ENCODE measurements at places on chromosomes 1 and 21. TPM values are rescaled to one million over a fixed set of nuclear protein-coding genes. Genes with fewer than 3 reads are reported as not detected.
A peak's percentile ranks its signal among the peaks of the same experiment; 100 is the strongest.

RIPPLY3 gene
- 0.08 TPM for total RNA-seq

EXTL1 gene
- under 0.01 TPM for total RNA-seq

NR5A2 gene
- 37.5 TPM for total RNA-seq

GRCh38 chr1:5992814-5993555, 760 bp upstream of the NPHP4 start:
- peak overlapping the region; percentile 56 for H3K4me3 ChIP-seq
- no peaks in the 10 kb centered on the region for H3K36me3 ChIP-seq
- H3K27me3 ChIP-seq: no peaks in the 10 kb centered on the region
- H3K27ac ChIP-seq: peak overlapping the region; percentile 31
- H3K4me1 ChIP-seq: peaks cover 2% of the 10 kb centered on the region

DNA sequence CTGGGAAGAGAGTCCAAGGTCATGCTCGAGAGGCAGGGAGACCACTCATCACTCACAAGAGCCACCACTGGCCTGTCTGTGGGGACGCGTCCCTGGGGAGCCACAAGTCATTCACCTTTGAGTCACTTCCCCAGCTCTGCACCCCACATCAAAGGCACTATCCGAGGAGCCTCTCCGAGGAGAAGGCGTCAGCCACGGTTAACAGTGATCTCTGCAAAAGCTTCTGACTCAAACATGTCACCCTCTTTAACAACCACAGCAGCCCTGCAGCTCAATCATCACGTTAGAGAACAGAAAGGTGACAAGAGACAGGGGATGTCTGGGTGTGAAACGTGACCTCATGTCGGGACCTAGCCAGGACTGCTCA, 9.0 kb downstream of the LRRC47 start:
- no peaks in the 10 kb centered on the region for H3K27me3 ChIP-seq
- H3K4me3 ChIP-seq: no peak overlapping the region
- H3K4me1 ChIP-seq: peaks cover 10% of the 10 kb centered on the region

DNA sequence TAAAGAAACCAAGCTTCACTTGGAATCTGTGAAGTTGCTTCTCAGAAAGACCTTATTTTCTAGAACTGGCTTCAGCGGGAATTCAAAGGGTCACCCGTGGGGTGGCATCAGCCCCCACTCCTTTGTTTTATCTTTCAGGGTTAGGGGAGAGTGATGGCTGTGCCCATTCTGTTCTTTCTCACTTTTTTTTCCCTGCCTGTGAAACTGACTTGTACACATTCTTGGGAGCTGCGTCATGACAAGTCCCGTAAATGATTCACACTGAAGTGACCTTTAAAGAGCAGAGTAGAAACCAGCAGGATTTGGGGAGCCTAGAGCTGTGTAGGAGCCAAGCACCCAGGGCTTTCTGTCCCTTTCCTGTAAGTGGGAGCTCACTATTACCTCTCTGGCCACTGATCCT, 43.8 kb downstream of the SLC44A3 start:
- no peak overlapping the region for H3K4me3 ChIP-seq
- DNase-seq: no peak
- no peaks in the 10 kb centered on the region for H3K36me3 ChIP-seq
- peak overlapping the region; percentile 75 for H3K27ac ChIP-seq

DNA sequence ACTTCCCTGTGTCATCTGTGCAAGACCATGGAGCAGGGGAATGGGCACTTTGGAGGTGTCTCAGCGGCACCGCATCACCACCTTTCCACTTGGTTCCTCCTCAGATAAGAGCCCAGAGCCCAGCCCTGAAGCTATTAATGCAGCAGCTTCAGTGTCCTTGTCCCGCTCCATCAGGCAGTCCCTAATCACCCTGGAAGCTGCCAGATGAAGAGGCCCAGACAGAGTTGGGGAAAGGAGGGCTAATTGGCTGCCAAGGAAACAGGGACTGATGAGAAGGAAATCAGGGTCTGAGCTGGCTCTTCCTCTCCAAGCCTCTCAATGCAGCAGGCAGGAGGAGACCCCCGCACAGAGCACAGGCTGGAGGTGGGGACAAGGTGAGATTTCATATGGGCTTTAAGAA, 83.1 kb upstream of the KLHDC7A start:
- H3K4me1 ChIP-seq: no peaks in the 10 kb centered on the region
- DNase-seq: no peak
- H3K36me3 ChIP-seq: no peaks in the 10 kb centered on the region
- H3K27me3 ChIP-seq: no peaks in the 10 kb centered on the region
- H3K27ac ChIP-seq: no peak overlapping the region

- H3K27me3 ChIP-seq: no peaks in the 10 kb centered on the region
- DNase-seq: no peak
- H3K27ac ChIP-seq: no peak overlapping the region
- H3K36me3 ChIP-seq: no peaks in the 10 kb centered on the region
- H3K4me1 ChIP-seq: no peaks in the 10 kb centered on the region
Measured at GRCh38 chr1:183368213-183369108, 49.7 kb downstream of the NMNAT2 start.

DNA sequence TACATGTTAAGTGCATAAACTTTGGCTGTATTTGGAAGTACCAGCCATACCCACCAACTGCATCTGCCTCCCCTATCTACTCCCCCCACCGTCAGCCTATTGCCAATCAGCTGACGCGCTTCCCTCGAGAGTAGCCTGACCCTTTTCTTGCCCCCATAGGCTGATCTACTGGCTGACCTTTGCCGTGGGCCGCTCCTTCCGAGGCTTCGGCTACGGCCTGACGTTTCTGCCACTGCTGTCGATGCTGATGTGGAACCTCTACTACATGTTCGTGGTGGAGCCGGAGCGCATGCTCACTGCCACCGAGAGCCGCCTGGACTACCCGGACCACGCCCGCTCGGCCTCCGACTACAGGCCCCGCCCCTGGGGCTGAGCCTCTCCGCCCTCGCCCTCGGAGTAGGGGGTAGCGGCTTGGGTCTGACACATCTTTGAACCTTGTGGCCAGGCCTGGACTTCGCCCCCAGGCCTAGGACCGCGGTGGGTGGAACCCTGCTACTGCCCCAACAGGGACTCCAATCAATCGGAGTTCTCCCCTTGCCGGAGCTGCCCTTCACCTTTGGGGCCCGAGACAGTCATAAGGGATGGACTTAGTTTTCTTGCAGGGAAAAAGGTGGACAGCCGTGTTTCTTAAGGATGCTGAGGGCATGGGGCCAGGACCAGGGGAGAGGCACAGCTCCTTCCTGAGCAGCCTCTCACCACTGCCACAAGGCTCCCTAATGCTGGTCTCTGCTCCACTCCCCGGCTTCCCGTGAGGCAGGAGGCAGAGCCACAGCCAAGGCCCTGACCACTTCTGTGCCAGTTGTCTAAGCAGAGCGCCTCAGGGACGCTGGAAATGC, 4.0 kb downstream of the GLMP start:
- peak overlapping the region; percentile 52 for H3K4me3 ChIP-seq
- no peaks in the 10 kb centered on the region for H3K27me3 ChIP-seq
- H3K36me3 ChIP-seq: peaks cover 3% of the 10 kb centered on the region

DNA sequence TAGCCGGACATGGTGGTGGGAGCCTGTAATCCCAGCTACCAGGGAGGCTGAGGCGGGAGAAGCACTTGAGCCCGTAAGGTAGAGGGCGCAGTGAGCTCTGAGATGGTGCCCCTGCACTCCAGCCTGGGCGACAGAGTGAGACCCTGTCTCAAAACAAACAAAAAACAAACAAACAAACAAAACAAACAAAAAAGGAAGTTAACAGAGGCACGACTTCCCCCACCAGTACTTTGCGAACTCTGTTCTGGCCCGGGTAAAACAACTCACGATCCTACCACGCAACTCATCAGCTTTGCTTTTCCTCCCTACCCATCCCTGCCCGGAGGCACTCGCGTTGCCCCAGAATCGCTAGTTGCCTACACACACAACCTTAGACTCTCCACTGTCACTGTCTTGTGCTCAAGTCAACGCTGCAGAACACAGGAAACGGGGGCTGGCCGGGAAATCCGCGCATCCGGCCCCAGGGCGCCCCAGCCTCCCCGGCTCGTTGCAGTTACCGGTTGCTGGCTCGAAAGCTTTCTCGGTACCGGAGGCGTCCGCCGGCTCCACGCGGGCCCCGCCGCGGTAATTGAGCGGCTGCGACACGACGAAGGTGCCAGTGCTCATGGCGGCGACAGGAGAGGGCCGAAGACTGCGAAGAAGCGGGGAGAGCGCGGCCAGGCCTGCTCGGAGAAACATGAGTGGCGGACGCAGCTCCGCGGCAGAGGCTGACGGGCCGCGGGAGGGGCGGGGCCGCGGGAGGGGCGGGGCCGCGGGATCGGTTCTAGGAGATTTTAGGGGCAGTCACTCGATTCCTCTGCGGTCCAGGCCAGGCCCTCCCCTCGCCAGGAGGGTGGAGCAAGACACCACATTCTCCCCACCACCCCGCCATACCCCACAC, at the start of gene ALDH9A1:
ALDH9A1 (minus strand) TSS at position 682 of the 880 bp plus-strand sequence; CDS start at position 678, 4 bp downstream.
- H3K4me3 ChIP-seq: peak within 1 kb of the TSS; percentile 89
- peaks cover 41% of the 10 kb centered on the region for H3K4me1 ChIP-seq

Data from liver (tissue), 10 donors.